Mucosa of gallbladder (tissue), 1 donor: ENCODE measurements at places on chromosomes 13 and 19. TPM values are rescaled to one million over a fixed set of nuclear protein-coding genes. Genes with fewer than 3 reads are reported as not detected.

Gene C1QTNF9
- total RNA-seq, result 0.14 TPM

Gene ZNF808
- 34.2 TPM for total RNA-seq

Gene C1QTNF9B
- total RNA-seq, result not detected

Gene ZNF792
- 8.9 TPM for total RNA-seq

DNA sequence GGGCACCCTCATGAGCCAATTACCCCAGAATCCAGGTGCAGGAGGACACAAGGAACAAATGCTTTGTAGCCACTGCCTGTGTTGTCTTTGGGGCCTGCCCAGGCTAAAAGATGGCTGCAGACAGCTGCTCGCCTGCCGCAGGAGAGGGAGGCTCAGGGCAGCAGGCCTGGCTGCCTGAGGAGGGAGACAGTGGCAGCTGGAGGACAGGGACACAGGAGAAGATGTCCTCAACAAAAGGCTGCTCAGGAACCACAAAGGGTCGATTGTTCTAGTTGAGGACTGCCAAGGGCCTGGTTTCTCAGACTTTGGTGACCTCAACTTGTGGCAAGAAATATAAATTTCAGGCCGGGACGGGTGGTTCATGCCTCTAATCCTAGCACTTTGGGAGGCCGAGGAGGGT is 7.6 kb downstream of the SIRT2 start:
- DNase-seq, result no peak

DNA sequence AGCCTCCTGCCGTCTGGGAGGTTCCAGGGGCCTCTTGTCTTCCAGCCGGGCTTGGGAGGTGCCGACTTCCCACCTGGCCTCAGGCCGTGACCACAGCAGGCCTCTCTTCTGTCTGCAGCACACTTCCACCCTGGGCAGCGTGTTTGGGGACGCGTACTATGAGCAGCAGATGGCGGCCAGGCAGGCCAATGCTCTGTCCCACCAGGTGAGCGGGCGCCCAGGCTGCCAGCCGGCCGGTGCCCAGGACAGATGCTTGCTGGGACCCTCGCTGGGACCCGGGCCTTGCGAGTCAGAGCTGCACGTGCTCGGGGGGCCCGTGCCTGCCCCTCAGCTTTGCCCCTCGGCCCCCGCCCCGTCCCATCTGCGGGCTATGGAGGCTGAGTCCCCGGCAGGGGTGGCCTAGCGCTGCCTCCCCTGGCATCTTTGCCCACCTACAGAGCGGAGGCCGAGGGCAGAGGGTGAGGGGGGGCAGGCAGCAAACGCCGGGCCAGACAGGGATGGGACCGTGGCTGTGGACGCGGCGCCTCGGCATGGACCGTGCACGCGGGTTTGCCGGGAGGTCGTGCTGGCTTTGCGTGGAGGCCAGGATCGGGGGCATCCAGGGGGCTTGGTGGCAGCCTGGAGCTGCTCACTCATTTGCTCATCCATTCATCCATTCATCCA is 16.2 kb downstream of the COMP start:
- DNase-seq, result no peak

DNA sequence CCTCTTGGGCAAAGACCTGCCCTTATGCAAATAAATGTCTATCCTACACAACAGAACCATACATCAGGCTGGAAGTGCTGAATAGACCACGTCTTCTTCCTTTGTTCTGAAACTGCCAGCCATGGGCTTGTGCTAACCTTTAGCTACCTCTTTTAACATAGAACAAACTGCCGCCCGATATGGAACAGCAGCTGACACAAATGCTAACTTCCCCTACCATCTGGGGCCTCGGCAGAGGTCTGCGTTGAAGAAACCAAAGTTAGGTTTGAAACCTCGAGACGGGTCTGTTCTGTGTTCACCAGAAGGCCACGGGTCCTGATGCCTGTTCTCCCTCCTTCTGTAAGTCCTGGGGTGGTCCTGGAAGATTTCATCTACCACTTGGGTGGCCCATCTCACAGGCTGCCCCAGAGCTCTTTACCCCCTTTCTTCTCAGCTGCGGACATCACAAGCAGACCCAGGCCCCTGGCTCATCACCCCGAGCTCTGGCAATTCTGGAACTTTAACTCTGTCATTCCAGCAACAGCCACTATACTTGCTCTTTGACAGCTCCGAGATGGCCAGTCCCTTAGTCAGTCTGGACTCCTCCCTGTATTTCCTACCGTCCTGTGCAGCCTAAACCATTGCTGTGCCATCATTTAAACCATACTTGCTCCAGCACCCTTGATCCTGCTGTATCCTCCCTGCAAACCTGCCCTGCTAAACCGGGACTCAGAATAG is 146.7 kb downstream of the USP12 start:
- DNase-seq, result no peak

DNA sequence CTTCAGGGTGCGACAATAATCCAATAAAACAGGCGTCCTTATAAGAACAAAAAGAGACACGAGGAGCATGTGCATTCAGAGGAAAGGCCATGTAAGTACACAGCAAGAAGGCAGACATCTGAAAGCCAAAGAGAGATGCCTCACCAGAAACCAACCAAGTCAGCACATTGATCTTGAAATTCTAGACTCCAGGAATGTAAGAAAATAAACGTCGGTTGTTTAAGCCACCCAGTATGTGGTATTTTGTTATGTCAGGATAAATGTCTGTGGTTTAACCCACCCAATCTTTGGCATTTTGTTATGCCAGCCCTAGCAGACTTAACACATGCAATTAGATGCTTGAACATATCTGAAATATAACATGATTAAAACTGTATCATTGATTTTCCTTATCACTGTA is 452.0 kb downstream of the SLITRK6 start:
- DNase-seq, result no peak

- DNase-seq, result no peak
Measured at GRCh38 chr13:76213423-76213904, 577.3 kb downstream of the LMO7 start.

DNA sequence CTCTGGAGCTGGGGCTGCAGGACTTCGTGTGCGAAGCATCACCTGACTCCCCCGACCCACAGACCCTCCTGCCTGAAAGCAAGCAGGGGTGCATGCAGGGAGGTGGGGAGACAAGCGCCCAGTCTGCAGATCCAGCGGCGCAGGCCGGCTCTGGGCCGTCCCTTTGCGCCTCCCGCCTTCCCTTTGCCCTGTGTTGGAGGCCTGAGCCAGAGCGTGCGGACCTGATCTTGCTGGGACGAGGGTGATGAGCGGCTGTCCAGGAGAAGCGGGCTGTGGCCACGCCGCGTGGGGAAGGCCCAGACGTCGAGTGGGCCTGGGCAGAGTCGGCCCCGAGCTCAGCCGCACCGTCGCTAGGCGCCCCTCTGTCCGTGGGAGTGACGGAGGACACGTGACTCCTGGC is 5.3 kb upstream of the GRTP1 start:
- DNase-seq, result no peak

- DNase-seq, result peak; percentile 41
Measured at GRCh38 chr19:44050740-44051649, 841 bp upstream of the ZNF223 start.

DNA sequence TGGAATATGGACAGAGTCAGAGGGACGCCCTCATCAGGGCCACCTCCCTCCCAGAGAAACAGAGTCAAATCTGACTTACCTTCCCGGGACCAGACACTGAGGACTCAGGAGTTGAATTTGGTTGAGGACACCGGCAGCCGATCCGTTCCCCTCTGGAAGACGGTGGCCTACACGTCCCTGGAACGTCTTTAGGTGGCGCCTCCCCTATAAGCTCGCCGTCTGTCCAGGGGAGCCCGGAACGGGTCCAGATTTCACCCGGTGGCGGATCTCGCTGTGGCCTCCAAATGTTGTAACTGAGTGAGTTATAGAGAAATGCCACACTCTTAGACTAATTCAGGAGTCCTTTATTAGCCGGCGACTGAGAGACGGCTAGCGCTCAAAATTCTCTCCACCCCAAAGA is 9.0 kb downstream of the TNFSF14 start:
- DNase-seq, result no peak
